ENCODE measurements at places on chromosomes 11 and 22.
A peak's percentile ranks its signal among the peaks of the same experiment; 100 is the strongest.

GRCh38 chr11:27705873-27706820 is 5.9 kb upstream of the BDNF start:
- peak; percentile 55 for DNase-seq

- DNase-seq: peak; percentile 88
Measured at GRCh38 chr11:66883016-66883965, 26.4 kb downstream of the LRFN4 start.

DNA sequence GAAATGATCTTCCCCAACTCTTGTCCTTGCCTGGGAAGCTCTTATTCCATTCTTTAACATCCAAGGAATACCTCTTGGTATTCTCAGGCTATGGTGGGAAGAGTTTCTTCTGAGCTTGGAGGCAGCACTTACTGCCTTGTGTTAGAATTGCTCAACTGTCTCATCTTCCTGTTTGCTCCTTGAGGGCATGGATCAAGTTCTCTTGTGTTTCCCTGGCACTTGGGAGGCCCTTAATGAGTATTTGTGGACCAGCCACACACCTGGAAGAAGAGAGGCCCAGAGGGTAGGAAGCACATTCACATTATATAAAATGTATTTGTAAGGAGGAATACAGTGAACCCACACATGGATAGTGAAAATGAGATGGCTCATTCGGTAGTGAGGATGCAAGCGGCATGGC is 3.4 kb upstream of the SORL1-AS1 start:
- DNase-seq: no peak

DNA sequence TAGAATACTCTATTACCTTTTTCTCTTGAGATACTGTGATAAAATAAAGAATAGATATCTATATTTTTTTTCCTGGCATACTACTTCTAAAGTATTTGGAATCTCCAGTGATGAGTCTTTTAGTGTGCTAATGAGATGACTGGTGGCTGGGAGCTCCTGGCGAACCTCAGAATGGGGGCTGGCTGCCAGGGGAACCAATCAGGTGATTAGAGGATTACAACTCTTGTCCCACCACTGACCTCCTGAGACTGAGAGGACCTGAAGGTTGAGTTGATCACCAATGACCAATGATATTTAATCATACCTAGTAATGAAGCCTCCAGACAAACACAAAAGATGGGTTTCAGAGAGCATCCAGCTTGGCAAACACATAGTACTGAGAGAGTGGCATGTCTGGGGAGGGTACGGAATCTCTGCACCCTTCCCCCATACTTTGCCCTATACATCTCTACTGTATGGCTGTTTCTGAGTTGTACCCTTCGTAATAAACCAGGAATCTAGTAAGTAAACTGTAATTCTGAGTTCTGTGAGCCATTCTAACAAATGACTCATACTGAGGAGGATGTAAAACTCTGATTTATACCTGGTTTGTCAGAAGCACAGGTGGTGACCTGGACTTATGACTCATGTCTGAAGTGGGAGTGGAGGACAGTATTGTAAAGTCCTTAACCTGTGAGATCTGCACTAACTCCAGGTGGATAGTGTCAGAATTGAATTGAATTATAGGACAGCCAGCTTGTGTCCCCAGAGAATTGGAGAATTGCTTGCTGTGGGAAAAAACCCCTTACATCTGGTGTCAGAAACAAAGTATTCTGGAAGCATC is 325.3 kb upstream of the LRRC4C start:
- no peak for DNase-seq

DNA sequence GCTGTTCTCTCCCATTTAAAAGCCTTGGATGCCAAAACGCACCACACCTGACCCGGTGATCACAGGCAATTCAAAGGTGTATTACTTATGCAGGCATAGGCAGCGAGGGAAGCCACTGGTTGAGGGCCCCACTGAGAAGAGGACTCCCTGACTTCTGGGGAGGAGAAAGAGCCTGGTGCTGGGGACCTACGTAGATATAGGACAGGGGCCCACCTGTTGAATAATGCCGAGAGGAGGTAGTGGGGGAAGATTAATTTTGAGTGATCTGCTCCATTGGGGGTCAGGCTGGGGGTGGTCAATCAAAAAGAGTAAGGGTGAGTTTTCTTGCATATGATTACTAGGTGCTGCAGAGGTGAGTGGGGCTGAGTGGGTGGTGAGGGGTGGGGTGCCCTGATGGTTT is 7.8 kb downstream of the LMO2 start:
- no peak for DNase-seq
